ENCODE measurements at places on chromosomes 11 and 22. TPM values are rescaled to one million over a fixed set of nuclear protein-coding genes. Genes with fewer than 3 reads are reported as not detected.

DNA sequence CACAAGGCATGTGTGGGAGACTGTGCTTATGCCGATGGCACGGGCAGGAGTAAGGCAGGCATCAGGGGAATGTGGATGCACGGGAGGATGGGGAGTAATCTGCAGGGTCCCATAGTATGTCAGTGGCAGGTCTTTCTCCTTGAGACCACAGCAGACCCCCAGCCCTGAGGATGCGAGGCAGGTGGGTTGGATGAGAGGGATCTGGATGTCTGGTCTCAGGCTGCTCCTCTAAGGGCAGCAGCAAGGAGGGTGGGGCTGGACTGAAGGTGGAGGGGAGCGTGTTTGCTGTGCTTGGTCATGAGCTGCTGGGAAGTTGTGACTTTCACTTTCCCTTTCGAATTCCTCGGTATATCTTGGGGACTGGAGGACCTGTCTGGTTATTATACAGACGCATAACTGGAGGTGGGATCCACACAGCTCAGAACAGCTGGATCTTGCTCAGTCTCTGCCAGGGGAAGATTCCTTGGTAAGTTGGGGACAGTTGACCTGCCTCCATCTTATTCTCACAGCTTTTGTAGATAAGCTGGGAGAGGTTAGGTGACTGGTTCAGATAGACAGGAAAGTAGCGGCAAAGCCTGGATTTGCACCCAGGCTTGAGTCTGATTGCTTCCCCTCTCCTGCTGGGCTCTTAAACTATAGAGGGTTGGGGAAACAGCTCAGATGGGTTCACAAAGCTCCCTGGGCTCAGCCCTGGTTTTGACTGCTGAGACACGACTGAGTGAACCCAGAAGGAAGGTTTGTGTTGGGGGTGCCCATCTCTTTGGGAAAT, at the start of gene APOL1:
TSS of gene APOL1 (plus strand) at position 380 of the 769 bp plus-strand sequence. CDS start 1,823 bp downstream, outside the sequence.
- no peak within 1 kb of the TSS for H3K27ac ChIP-seq
- no peak within 1 kb of the TSS for H3K4me3 ChIP-seq
- H3K36me3 ChIP-seq, result no peaks in the 10 kb centered on the region
- H3K4me1 ChIP-seq, result no peaks in the 10 kb centered on the region

The TMEM191C gene
- 0.74 TPM for total RNA-seq

GRCh38 chr22:25078591-25078990, 121.1 kb upstream of the CRYBB3 start:
- H3K36me3 ChIP-seq, result no peaks in the 10 kb centered on the region
- H3K4me3 ChIP-seq, result no peak overlapping the region
- no peak for DNase-seq

DNA sequence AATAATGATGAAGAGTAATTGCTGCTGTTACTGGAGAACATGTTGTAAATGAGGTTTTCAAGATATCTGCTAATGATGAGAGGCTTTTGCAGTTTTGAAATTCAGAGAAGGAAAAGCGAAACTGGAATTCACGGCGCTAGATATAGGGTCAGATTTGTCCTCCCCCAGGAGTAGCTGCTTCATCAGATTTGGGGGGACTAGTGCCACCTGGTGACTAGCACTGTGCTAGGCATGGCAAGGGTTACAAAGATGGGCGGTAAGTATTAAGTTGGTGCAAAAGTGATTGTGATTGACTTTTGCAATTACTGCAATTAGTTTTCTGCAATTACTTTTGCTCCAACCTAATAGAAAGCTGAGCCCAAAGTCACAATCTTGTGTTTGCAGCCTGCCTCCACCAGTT, 879.9 kb upstream of the TENM4 start:
- H3K4me3 ChIP-seq, result no peak overlapping the region
- H3K27me3 ChIP-seq, result no peaks in the 10 kb centered on the region
- H3K4me1 ChIP-seq, result peaks cover 8% of the 10 kb centered on the region
- DNase-seq, result no peak

DNA sequence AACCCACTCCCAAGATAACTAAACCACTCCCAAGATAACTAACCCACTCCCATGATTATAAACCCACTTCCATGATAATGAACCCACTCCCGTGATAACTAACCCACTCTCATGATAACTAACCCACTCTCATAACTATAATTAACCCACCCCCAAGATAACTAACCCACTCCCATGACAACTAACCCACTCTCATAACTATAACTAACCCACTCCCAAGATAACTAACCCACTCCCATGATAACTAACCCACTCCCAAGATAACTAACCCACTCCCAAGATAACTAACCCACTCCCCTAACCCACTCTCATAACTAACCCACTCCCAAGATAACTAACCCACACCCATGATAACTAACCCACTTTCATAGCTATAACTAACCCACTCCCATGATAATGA, 30.1 kb upstream of the CELSR1 start:
- peaks cover 7% of the 10 kb centered on the region for H3K4me1 ChIP-seq
- no peaks in the 10 kb centered on the region for H3K27me3 ChIP-seq
- no peaks in the 10 kb centered on the region for H3K36me3 ChIP-seq
- DNase-seq, result no peak

The SPDYC gene
- not detected for total RNA-seq

DNA sequence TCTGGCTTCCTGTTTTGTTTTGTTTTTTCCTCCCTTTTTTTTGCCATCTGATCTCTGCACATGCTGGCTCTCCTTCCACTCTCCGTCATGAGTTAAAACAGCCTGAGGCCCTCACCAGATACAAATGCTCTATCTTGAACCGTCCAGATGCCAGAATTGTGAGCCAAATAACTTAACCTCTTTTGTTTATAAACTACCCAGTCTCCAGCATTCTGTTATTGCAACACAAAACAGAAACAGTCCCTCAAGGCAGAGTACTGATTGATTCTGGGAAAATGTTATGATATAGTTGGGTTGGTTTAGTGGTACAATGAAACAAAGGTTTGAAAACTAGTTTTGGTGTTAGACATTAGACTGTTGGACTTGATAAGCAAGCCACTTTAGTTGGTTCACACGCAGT, 1390.0 kb upstream of the RAG2 start:
- no peaks in the 10 kb centered on the region for H3K36me3 ChIP-seq
- no peak for DNase-seq
- no peak overlapping the region for H3K27ac ChIP-seq
- H3K27me3 ChIP-seq, result no peaks in the 10 kb centered on the region
- H3K4me1 ChIP-seq, result no peaks in the 10 kb centered on the region

All from H1 (cell line).